ENCODE measurements at places on chromosomes 1 and 21.
A peak's percentile ranks its signal among the peaks of the same experiment; 100 is the strongest.

GRCh38 chr21:28112511-28112910, 880.2 kb downstream of the LTN1 start:
- no peak for DNase-seq

GRCh38 chr1:47172782-47173181, 17.1 kb downstream of the PDZK1IP1 start:
- no peak for DNase-seq

DNA sequence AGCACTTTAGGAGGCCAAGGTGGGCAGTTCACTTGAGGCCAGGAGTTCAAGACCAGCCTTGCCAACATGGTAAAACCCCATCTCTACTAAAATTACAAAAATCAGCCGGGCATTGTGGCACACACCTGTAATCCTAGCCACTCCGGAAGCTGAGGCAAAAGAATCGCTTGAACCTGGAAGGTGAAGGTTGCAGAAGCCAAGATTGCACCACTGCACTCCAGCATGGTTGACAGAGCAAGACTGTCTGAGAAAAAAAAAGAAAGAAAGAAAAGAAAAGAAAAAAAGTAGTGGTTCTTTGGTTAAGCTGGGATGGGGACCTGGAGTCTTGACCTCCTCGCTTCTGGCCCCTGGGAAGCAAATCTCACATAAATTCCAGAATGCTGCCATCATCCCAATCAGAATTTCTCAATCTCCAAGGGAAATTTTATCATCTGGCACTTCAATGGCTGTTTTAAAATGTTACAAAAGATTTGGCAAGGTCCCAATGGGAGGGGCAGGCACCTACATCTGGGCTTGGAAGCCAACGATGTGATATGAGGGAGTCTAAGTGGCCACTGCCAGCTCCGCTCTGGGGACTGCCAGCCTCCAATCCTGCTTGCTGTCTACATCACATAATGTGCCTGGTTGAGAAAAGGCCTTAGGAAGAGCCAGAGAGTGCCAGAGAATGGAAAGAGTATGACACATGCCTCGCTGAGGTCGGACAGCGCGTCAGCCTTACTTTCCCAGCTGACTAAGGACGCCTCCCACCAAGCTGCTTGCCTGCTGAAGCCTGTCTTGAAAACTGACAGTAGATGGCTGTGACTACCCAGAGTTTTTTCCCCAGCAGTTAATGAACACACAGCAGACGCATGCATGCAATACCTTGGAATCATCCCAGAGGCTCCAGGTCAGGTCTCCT, 42.1 kb upstream of the SRP9 start:
- no peak for DNase-seq

DNA sequence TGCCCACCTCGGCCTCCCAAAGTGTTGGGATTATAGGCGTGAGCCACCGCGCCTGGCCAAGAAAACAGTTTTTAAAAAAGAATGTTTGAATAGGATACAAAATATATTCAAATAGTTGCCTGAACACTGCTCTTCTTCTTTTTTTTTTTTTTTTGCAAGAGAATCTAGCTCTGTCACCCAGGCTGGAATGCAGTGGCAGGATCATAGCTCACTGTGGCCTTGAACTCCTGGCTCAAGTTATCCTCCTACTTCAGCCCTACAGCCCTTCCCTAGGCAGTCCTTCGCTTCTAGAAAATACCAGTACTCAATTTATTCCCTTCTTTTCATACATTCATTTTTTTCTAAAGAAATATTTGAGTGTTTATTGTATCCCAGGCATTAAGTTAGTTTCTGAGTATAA, 67.9 kb downstream of the OSBPL9 start:
- no peak for DNase-seq

- no peak for DNase-seq
Measured at GRCh38 chr1:57296726-57297250, 127.1 kb downstream of the DAB1 start.

- DNase-seq: no peak
Measured at GRCh38 chr21:35023396-35024070, 25.6 kb downstream of the RUNX1 start.

DNA sequence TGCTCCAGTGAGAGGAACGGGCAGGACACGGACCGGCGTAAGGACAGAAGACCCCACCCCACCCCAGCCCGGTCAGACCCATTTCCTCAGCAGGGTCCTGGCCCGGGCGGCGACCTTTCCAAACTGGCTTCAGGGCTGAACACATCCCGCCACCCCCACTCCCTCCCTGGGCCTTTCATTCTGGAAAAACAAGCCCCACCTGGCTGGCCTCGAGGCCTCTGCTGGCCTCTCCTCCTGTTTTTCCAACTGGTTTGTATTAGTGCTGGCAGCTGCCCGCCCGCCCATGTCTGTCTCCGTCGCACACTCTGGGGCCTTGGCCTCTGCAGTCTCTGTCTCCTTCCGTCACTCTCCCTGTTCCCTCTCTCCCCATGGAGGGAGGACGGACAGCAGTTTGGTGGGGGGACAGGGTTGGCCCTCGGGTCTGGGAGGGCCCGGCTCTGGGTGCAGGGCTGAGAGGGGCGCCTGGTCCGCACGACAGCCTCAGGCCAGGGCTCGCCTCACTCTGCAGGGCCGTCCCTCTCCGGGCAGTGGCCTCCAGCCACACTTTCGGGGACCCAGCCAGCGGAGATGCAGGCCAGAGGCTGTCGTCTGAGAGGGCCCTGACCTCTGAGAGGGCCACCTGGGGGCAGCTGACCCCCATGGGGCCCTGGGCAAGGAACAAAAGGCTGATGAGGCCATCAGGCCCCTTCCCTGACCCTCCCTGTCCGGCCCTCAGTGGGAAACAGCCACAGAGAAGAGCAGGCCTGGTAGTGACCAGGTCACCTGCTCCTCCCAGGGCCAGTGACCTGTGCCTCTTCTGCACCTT, 1.5 kb upstream of the MXRA8 start:
- no peak for DNase-seq

DNA sequence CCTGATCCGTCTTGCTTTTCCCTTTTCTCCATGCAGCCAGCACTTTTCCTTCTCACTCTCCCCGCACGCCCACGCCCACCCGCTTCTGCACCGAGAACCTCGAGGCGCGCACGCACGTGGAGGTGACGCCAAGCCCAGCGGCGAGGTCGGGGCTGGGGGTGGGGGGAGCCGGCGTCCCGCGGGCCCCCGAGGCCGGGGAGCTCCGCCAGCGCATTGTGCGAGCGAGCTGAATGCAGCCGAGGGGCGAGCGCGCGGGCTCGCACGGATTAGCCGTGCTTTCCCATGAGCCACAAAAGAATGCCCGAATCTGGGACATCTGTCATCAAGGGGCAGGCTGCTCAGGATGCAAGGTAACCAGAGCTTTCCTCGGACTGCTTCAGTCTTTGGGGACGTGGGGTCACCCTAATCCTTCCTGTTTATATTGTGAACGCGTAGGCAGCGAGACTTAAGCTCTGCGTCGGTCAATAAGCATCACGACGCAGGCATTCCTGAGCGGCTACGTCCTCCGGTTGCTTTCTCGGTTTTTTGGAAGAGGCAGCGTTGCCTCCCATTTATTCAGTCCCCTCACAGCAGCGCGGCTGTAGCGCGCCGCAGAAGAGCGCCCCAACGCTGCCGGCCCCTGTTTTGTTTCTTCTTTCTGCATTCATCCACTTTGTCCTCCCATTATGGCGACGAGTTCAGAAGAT, 67.3 kb upstream of the AKT3 start:
- DNase-seq: peak; percentile 61

DNA sequence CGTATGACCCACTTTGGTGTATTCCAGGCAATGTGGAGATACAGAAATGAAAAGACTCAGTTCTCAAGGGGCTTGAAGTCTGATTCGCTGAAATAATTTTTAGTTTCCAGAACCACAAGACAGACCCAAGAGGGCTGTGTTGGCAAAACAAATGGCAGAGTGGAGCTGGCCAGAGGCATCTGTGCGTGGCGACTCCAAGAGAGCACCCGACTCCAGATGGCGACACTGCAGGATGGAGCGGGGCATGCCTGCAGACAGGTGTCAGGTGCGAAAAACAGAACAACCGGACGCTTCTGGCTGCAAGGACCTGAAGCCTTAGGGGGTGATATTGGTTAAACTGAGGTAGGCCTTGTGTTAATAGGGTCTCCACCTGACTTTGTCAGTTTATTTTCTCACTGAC, 31.7 kb upstream of the COQ8A start:
- no peak for DNase-seq

DNA sequence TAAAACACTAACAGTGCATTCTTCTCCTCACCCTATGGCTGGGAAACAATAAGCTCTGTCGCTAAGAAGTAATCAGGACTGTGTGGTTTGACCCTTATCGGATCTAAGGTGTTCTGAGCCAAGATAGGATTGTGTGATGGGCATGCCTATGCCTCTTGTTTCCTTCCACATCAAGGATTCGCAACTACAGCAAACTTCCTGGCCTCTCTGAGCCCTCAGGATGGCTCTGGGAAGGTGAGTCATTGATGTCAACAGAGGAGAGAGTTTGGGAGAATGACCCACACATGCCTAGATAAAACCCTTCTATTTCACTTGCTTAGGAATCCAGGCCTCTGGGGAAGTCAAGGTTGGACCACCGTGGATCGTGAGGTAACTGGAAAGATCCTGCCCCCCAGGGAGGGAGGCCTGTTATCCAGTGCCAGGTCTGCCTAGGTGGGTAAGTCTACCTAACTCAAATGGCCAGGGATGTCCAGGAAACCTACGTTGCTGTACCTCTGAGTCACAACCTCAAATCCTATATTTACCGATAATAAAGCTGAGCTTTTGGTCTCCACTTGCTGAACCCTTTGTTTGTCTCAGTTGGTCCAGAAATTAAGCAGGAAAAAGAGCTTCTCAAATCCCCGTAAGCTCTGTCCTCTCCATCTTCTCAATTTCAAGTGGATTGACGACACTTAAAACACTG, 27.4 kb downstream of the TIAM1 start:
- no peak for DNase-seq

GRCh38 chr21:43717967-43718871, 710 bp upstream of the PDXK start:
- no peak for DNase-seq

GRCh38 chr1:9169601-9170137, 40.8 kb upstream of the GPR157 start:
- no peak for DNase-seq

DNA sequence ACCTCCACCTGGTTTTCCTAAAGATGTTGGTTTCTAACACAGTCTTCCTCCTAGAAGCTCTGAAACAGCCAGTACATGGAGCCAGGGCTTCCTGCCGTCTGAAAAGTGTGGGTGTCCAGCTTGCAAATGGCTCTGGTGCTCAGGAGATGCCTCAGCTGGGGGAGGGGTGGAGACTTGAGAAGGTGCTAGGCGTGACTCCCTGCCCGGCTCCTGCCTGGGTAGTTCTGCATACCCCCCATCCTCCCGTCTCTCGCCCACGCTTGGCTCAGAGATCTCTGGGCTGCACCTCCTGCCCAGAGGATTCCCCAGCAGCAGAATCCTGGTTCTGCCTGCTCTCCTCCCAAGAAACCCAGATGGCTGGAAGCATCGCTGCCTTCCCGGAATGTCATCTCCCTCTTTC, 16.9 kb downstream of the STUM start:
- no peak for DNase-seq

GRCh38 chr1:209770636-209771415, 13.5 kb downstream of the C1orf74 start:
- DNase-seq: no peak

DNA sequence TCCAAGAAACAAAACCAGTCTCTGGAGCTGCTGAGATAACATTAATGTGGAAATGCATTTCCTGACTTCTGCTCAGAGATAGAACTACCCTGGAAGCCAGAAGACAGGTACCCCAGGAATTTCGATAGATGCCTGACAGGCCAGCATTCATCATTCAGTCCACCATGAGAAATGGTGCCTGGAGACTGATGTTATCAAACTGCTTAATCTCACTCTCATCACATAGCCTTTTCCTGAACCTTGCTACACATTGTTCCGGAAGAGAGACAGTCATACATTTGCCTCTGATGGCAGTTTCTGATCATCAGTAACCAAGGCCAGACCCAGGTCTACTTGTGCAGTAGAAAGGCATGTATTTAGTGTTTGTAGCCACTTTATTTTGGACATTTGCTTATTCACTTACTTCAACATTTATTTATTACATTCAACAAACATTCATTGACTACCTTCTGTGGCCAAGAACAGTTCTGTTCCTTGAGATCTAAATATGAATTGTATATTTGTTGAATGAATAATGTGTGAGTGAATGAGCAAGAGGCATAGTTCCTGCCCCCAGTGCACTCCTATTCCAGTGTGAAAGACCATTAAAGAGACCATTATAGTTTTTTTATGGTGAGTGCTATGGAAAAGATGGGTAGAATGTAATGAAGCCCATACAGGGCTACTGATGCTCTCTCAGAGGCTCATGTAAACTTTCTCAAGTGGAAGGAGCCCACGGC, 485.7 kb downstream of the NUF2 start:
- no peak for DNase-seq

DNA sequence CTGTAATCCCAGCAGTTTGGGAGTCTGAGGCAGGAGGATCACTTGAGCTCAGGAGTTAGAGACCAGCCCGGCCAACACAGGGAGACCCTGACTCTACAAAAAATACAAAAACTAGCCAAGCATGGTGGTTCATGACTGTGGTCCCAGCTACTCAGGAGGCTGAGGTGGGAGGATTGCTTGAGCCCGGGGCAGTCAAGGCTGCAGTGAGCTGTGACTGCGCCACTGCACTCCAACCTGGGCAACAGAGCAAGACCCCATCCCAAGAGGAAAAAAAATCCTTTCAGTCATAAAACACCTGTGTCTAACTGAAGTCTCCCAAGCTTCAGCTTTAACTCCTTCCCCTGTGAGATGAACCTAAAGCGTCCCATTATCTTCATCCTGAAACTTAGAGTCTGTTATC, 33.1 kb upstream of the GOLT1A start:
- DNase-seq: no peak

DNA sequence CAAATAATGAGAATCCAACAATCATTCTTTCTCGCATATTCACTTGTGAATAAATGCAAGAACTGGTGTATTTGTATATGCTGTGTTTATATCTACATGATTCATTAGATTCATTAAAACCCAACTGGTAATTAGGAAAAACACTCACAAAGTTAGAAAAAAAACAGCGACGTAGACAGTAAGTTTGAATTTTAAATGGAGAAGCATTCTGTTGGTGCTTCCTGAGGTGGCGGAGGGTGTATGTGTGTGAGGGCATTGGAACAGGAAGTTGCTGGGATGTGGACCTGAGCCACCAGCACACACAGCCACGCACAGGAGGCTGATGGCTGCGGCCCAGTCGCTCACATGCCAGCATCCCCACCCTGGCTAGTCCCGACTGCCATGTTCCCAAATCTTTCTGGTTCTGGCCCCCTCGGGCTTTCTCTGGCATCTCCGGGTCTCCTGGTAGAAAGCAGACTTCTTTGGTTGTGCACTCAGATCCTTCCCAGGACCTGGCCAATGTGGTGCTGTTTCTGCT, 121.6 kb upstream of the IRF2BP2 start:
- DNase-seq: no peak

DNA sequence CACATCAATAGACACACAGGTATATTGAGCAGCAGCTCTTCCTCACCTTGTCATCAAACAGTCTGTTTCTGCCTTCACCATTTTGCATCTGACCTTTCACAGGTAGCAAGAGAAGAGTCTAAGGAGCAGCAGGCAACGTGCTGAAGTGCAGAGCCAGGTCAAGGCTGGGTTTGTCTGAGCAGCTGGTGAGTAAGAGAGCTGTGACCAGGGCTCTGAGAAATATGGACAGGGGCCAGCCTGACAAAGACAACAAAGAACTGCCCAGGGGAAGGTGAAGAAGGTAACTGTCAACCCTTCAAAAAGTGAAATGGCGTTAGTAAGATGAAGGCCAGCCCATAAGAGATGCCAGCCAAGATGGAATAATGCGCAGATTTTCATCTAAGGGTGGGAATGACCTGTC, 58.9 kb upstream of the LRRC8D start:
- DNase-seq: no peak
